ENCODE measurements at places on chromosomes 16 and 17.

DNA sequence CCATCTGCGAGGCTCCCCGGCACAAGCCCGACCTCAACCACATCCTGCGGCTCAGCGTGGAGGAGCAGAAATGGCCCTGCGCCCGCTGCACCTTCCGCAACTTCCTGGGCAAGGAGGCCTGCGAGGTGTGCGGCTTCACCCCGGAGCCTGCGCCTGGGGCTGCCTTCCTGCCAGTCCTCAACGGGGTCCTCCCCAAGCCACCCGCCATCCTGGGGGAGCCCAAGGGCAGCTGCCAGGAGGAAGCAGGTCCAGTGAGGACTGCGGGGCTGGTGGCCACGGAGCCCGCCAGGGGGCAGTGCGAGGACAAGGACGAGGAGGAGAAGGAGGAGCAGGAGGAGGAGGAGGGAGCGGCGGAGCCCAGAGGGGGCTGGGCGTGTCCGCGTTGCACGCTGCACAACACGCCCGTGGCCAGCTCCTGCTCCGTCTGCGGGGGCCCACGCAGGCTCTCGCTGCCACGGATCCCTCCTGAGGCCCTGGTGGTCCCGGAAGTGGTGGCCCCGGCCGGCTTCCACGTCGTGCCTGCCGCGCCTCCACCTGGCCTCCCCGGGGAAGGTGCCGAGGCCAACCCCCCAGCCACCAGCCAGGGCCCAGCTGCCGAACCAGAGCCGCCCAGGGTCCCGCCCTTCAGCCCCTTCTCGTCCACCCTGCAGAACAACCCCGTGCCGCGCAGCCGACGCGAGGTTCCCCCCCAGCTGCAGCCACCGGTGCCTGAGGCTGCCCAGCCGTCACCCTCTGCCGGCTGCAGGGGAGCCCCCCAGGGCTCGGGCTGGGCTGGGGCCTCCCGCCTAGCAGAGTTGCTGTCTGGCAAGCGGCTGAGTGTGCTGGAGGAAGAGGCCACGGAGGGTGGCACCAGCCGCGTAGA lies 13.1 kb upstream of the PRR35 start:
- no peak for DNase-seq

GRCh38 chr17:76197911-76198310 lies 42.4 kb downstream of the RNF157 start:
- no peak for DNase-seq

DNA sequence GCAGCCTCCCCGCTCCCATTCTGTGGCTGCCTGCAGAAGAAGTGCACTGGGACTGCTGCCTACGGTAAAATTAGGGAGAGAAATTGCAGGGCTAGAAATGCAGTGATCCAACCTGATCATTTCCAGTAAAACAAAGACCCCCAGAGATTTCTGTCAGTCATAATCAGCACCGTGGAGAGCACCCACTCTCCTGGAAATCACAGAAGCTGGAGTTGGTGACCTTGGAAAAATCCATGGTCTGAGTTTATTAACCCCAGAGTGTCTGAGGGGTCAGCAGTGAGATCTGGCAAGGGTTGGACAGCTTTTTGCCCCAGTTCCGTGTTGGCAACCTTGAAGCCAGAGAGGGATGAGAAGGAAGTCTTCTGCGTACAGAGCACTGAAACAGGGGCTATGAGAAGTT lies 7.8 kb downstream of the SYCE1L start:
- DNase-seq = no peak

GRCh38 chr16:88939972-88940861 lies 36.8 kb downstream of the CBFA2T3 start:
- no peak for DNase-seq

- peak; percentile 88 for DNase-seq
Observed at GRCh38 chr16:48197294-48197693, 41.5 kb upstream of the ABCC12 start.

DNA sequence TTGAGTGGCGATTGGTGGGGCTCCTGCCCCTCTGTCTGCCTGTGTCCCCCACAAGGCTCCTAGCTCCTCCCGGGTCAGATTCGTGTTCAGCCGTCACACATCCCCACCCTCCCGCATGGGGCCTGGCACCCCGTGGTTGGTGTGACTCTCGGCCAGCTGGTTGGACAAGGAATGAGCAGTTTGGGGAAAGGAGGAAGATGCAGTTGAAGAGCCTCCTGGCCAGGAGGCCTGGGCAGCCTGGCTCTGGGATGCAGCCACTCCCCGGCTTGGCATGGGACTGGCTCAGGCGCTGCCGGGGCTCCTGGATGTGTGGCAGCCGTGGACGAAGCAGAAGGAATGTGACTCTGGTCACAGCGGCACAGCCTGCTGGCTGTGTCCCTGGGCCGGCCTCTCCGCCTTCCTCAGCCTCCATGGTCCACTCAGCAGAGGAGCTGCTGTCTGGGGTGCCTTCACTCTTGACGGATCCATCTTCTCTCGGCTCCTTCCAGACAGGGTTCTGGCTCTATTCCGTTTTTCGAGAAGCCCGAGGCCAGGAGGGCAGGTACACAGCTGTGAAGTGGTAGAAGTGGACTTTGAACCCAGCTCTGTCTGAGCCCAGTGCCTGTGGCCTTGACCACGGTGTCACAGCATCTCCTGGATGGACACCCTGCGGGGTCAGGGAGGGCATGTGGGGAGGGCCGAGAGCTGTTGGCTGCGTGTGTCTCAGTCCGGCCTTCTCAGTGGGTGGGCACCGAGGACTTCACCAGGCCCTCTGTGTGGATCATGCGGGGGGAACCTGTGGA lies 2.1 kb downstream of the TRAF7 start:
- DNase-seq = no peak

GRCh38 chr16:72415379-72415778 lies 243.4 kb upstream of the PMFBP1 start:
- DNase-seq = no peak

DNA sequence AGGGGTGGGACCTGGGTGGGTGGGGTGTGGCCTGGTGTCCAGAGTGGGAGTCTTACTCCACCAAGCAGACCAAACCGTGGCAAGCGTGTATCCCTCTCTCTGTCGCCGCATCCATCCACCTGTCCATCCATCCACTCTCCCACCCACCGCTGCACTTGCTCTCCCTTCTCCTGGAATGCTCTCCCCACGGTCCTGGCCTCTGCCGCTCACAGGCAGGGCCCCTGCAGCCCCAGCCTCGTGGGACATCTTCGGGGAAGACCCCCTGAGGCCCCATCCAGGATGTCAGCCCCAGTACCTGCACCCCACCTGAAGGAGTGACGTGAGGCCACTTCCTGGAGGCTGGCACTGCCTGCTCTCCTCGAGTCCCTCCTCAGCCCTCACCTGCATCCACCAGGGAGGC lies 189.5 kb upstream of the GSE1 start:
- no peak for DNase-seq

- no peak for DNase-seq
Observed at GRCh38 chr16:28561557-28562187, 8.0 kb downstream of the SGF29 start.

GRCh38 chr17:57953705-57954396 lies 1.4 kb downstream of the CUEDC1 start:
- DNase-seq = no peak
